Tibial nerve (tissue), 4 donors: ENCODE measurements at places on chromosomes 6 and 20. TPM values are rescaled to one million over a fixed set of nuclear protein-coding genes. Genes with fewer than 3 reads are reported as not detected.

DNA sequence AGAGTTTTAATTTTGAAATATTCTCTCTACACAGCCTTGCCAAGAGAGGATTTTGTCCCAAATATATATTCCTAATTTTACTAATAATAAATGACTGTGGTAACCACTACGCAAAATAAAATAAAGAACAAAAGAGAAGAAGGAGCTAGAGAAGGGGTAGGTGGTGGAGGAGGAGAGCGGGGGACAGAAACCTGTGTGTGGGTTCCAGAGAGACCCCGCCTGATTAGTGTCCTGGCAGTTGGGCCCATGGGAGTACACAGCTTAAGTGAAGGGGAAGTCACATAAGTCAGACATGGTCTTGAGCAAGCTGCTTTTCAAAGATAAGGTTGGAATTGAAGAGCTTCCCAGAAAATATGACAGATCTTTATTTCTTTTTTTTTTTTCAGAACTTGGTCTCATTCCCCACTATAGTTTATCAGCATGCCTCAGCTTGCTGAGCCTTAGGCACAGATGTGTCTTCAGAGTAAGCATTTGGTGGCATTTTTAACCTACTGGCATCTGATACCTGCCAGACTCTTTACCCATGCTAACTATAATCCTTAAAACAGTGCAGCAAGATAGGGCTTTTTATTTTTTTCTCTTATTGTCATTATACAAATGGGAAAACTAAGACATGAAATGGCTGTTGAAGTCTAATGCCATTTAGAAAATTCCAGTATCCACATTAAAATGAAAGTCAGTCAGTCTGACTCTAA is 9.6 kb upstream of the RHAG start:
- no peak for DNase-seq

- DNase-seq, result no peak
Observed at GRCh38 chr6:5486214-5486613, 224.9 kb downstream of the FARS2 start.

DNA sequence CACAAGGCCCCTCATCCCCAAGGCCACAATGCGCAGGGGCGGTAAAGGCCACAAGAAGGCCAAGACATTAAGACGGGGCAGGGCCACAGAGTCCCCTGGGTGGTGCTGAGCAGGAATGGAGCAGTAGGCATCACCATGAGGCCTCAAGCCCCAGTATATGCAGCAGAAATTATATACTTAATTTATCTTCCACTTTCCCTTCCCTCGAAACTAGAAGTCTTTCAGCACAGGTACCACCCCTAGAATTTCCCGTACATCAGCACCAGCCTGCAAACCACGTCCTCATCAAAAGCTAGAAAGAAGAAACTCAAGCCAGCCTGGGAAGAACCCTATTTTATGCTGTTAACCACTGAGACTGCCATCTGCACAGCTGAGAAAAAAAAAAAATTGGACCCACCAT is 89.4 kb downstream of the PLG start:
- no peak for DNase-seq

DNA sequence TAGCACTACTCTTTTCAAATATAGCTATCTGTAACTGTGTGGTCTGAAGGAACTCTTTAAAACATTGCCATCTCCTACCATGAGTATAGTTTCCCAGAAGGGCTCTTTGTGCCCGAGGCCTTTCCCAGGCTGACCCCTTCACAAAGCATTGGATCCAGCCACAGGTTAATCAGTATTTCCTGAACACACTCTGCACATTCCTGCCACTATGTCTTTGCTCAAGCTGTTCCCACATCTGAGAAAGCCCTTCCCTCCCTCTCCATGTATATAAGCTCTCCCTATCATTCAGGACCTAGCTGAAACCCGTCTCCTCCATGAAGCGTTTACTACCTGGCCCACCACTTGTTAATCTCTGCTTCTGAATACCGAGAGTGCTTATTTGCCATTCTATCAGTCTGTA is 47.8 kb upstream of the PKHD1 start:
- no peak for DNase-seq

The BANF2 gene
- not detected for total RNA-seq

DNA sequence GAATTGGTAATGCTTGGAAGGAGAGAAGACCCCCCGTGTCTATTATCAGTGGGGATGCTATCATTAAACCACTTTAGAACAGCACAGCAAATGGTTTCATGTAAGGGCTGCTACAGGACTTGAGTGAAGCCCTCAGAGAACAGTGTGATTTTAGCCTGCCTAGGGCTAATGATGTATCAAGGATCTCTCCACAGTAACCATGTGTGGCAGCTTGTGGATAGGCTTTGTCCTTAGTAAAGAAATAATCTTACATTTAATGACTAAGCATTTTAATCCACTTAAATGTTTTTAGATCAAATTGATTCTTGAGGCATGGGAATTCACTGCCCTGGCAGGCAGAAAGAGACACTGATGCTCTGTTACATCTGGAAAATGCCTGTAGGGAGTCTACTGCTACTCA is 495.1 kb downstream of the NKAIN2 start:
- no peak for DNase-seq

The COL11A2 gene
- total RNA-seq, result 1.5 TPM

The STMND1 gene
- not detected for total RNA-seq

DNA sequence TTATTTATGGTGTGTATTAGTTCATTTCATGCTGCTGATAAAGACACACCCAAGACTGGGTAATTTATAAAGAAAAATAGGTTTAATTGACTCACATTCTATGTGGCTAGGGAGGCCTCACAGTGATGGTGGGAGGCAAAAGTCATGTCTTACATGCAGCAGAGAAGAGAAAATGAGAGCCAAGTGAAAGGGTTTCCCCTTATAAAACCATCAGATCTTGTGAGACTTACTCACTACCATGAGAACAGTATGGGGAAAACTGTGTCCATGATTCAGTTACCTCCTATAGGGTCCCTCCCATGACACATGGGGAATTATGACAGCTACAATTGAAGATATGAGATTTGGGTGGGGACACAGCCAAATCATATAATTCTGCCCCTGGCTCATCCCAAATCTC is 150.0 kb upstream of the AHI1 start:
- no peak for DNase-seq

- DNase-seq, result no peak
Observed at GRCh38 chr6:43828711-43829110, 58.7 kb downstream of the VEGFA start.

The SLC16A10 gene
- 0.20 TPM for total RNA-seq

- no peak for DNase-seq
Observed at GRCh38 chr20:45997187-45997586, 11.5 kb upstream of the MMP9 start.

The SLC44A4 gene
- 0.59 TPM for total RNA-seq

DNA sequence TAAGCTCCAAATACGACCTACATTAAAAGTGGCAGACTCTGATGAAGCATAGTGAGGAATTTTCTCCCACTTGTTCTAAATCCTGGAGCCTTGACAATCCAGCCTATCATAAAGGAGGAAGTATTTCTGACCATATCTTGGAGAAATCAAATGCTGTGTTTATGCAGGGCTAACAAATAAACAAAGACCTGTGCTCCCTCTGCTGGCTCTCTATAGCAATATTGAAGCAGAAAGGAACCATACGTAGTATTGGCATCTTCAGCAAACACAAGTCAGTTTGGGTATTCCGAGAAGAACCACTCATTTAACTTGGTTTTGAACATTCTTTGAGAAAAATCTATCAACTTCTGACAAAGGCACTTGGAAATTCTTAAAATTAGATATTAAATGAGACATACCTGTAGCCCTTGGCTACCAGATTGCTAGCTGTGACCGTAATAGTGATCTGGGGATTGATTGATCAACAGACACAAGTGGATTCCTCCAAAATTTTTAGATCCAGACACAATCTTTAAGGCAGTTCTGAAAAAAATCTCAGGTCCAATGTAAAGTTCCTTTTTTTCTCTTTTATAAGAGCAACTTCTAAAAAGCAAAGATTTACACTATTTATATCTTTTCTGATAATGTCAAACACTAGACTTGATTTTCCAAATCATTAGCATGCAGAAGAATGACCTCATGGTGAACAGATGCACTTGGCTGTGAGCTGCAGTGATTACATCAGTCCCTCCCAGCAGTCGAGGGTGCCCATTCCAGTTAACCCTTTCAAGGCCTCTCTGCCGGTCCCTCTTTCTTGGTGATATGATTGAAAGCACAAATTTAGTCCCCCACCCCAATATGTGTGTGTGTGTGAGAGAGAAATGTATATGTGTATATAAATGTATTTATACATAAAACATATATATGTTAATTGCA is 40.2 kb downstream of the INSM1 start:
- DNase-seq, result no peak

GRCh38 chr20:61352346-61353260 is 100.5 kb downstream of the CDH4 start:
- no peak for DNase-seq

The NDUFAF4 gene
- 13.8 TPM for total RNA-seq

DNA sequence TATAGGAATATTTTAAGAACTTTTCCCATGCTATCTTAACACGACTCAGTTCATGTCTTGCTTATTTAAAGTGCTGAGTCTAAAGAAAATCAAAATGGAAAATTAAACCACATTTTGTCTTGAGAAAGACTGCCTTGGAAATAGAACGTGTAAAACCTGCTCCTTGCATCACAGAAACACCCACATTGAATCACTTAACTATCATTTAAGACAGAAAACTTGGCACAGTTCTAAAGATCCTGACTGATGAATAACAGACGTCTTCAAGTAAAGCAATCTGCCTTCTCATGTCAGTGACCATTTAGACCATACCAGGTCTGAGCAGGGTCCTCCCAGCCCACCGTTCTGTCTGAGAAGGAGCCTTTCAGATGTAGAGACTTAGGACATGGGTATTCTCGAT is 7.4 kb downstream of the PERP start:
- no peak for DNase-seq

- DNase-seq, result no peak
Observed at GRCh38 chr20:48850977-48851299, 23.1 kb upstream of the PREX1 start.

DNA sequence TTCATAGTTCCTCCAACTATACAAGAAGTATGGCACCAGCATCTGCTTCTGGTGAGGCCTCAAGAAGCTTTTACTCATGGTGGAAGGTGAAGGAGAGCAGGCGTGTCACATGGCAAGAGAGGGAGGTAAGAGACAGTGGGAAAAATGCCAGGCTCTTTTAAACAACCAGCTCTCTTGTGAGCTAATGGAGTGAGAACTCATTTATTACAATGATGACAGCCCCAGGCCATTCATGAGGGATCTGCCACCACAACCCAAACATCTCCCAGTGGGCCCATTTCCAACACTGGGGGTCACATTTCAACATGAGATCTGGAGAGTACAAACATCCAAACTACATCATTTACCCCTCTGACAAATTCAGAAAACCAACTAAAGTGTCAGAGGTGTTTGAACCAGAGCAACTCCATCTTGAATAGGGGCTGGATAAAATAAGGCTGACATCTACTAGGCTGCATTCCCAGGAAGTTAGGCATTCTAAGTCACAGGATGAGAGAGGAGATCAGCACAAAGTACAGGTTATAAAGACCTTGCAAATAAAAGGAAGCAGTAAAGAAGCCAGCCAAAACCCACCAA is 2.2 kb upstream of the UBD start:
- no peak for DNase-seq

- no peak for DNase-seq
Observed at GRCh38 chr20:19609642-19610223, 148.3 kb upstream of the RIN2 start.

- DNase-seq, result no peak
Observed at GRCh38 chr6:138844192-138844591, 48.3 kb downstream of the ECT2L start.

GRCh38 chr6:84172574-84172973 is 54.9 kb downstream of the CEP162 start:
- no peak for DNase-seq

DNA sequence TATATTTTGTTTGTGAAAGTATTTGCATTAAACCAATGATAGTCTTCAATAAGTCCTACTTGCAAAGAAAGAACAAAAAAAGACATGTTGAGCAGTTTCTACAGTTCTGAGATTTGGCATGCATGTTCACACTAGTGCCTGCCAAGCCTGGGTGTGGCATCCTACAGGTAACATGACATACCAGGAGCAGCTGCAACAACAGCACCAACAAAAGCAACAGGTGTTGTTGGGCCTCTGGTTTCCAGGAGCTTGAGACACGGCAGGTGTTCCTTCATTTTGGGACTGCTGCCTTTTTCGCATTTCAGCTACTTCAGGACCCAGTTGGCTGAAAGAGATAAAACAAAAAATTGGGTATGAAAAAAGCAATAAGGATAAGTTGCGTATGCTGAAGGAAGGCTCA is 41.2 kb upstream of the MTRF1L start:
- no peak for DNase-seq

The C6orf62 gene
- total RNA-seq, result 122 TPM

DNA sequence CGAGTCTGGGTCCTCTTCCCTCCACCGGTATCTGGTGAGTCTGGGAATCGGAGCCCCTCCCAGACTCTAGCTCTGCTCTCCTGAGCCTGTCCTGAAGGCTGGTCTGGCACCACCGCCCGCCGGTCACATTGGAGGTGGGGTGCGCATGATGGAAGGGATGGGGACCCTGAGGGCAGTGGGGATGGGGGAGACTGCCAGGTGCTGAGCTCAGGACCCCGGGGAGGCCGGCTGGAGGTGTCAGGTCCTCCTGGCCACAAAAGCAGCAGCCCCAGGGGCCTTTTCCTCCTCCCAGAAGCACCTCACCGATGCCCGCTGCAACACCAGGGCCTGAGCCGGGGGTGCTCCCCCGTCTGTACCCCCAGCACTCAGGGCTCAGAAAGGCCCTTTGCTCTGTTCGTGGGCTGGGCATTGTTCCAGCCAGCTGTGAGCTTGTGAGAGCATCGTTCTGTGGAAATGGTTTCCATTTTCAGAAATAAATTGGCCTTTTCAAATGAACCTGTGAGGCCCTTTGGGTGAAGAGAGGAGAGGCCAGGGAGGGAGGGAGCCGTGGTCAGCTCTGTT is 2.5 kb upstream of the NPBWR2 start:
- DNase-seq, result no peak

The DEFB132 gene
- total RNA-seq, result 0.66 TPM

DNA sequence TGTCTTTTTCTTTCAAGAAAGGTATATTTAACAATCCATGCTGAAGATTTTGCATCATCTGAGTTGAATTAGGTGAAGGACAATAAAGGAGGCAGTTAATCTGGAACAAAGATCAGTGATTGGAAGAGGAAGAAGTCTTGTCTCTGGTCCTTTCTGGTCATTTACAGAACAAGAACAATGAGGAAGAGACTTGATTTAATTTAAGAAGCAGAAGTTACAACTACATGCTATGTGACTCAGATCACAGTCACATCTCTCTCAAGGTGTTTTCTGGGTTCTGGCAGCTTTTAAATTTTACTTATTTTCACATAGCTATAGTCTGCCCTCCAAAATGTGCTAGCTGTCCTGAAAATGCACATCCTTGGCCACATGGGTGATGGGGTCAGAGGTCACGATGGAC is 53.5 kb upstream of the DEK start:
- DNase-seq, result no peak

The MICB gene
- 8.0 TPM for total RNA-seq

- no peak for DNase-seq
Observed at GRCh38 chr20:52963131-52963530, 9.0 kb upstream of the TSHZ2 start.

DNA sequence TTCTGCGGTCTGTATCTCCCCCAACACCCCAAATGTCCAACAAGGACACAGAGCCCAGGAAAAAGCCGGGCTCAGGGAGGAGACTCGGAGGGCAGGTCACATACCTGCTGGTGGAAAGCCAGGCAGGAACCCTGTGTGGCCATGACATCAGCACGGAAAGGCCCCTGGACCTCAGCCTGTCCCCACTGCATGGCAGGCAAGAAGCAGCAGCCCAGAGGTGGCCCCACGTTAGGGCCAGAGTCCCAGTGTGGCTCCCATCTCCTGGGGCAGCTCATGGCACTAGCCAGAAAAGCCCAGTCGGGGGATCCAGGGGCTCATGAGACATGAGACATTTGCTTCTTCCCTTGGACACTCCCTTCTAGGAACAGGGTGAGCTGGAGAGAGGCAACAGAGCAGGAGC is 258.7 kb downstream of the DLL1 start:
- no peak for DNase-seq

The CPXM1 gene
- 2.0 TPM for total RNA-seq

The SYNCRIP gene
- 52.4 TPM for total RNA-seq
